ENCODE measurements at places on chromosomes 6 and 20. TPM values are rescaled to one million over a fixed set of nuclear protein-coding genes. Genes with fewer than 3 reads are reported as not detected.

The TRIM10 gene
- total RNA-seq, result not detected

The SPTLC3 gene
- 4.2 TPM for total RNA-seq

DNA sequence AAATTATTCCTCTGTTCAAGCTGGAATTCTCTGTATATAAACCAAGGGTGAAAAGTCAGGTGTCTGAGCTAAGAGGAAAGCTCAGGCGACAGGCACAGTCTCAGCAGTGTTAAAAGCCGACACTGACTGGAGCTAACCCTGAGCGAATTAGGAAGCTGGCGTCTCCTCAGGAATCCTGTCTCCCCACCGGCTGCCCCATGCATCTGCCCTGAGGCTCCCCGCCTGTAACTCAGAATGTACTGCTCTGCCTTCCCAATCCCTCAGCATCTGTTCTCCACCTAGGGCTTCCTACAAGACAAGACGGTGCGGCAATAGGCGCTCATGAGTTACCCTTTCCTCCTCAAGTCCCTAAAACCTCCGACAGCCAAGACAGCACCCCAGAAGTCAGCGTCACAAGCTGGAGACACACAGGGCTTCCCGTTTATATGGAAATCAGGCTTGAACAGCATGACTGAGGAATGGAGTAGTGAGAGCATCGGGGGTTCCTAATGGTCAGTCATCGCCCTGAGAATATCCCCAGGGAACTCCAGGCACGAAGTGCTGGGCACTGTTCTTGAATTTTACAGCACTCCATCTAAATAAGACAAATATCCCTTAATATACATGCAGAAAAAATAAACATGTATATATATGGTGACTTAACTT, 33.5 kb downstream of the WDR27 start:
- no peak for DNase-seq

GRCh38 chr20:64192406-64192805, 28.2 kb downstream of the MYT1 start:
- DNase-seq, result peak; percentile 79

DNA sequence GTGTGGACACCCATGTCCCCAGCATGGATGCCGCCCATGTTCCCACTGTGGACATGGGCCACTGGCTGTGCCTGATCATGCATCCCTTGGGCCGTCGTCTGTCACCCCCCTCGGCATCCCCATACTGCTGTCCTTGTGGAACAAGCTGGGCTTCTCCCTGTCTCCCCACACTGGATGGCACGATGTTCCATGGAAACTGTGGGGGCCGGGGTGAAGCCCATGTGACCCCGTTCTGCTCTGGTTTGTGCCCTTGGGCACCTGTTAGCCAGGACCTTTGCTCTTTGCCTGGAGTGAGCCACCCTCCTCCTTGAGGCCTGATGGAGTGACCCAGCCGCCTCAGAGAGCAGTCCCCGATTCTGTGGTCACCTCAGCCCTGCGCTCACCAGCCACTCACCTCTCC, 7.6 kb upstream of the FRMD1 start:
- DNase-seq, result no peak

The NOX3 gene
- total RNA-seq, result not detected

The EYS gene
- 0.03 TPM for total RNA-seq

DNA sequence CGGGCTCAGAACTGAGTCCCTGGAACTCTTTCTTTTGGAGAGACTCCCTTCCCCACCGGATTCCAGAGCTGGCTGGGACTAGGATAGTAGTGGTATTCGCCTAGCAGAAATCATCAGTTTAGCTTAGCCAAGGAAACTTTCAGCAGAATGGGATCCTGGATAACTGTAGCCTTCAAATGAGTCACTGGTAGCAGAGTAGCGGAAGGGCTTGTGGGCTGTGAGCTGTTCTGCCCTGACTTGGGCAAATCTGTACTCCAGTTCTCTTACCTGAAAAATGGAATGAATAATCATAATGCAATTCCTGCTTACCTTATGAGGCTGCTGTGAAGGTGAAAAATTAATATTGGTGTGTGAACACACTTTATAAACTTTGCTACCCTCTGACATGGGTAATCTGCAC, 244.3 kb upstream of the CHD6 start:
- DNase-seq, result no peak

The FAM83C gene
- total RNA-seq, result not detected

GRCh38 chr6:36323062-36323461, 13.6 kb downstream of the BNIP5 start:
- peak; percentile 83 for DNase-seq

The DLK2 gene
- not detected for total RNA-seq

DNA sequence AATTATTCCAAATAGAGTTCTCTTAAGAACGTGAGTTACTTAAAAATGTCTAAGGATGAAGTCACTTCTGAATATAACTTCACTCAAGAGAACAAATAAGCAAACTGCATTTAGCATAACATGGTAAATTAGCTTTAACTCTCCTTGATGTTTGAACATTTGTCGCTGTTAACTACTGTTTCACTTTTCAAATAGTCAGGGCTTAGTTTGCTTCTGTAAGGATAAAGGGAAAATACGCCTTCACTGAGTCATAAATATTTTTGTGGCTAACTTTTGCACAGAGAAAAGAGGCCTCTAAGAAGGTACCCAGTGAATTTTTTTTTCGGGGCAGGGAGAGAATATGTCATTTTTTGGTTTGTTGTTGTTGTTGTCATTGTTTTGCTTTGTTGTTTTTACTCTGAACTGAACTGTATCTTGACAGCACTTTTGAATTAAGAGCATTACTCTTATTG, 8.1 kb downstream of the PTPN1 start:
- no peak for DNase-seq

The CAPN11 gene
- total RNA-seq, result 0.40 TPM

The ATP9A gene
- 18.2 TPM for total RNA-seq

- DNase-seq, result peak; percentile 81
Measured at GRCh38 chr6:166997768-166998255, 1.4 kb upstream of the CEP43 start.

The TNF gene
- total RNA-seq, result 0.19 TPM

- DNase-seq, result no peak
Measured at GRCh38 chr6:40674170-40674569, 87.0 kb upstream of the LRFN2 start.

DNA sequence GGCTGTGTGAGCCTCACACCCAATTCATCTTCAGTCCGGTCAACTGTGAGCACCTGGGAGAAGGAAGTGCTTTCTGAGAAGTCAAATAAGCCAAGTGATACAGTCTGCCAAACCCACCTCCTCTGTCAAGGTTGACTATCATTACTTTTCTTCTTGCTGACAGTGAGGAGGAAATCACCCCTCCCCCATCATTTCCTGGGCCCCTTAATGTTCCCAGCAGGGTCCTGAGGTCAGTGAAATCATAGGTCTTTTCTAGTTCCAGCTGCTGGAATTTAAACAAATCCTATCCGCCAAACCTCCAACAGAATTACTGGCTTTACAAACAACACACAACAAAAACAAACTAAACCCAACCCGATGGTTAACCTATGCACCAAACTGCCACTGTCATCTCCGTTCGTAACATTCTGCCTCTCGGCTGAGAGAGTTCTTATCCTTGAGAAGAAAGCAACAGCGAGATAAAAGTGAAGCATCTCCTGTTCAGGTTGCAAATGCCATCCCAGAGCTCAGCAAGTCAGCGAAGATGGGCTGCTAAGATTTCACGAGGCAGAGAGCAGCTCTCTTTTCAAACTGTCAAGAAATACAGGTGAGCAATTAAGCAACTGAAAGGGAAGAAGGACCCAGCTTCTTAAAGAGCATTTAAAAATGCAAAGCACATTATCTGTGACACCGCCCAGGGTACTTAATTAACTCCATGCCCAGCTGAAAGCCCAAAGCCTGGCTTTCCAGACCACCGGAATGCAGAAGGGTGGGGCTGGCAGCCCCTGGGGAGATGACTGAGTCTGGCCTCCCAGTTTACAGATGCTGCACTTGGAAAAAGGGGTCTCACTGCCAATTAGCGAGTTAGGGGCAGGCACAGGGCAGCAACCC, 24.7 kb downstream of the GFOD1 start:
- peak; percentile 67 for DNase-seq

All from neural progenitor cell (in vitro differentiated cells).